ENCODE measurements at places on chromosomes 3 and 15. TPM values are rescaled to one million over a fixed set of nuclear protein-coding genes. Genes with fewer than 3 reads are reported as not detected.

LHFPL4 gene
- not detected for total RNA-seq

PCLAF gene
- 25.1 TPM for total RNA-seq

CCR3 gene
- not detected for total RNA-seq

CELSR3 gene
- total RNA-seq = 0.49 TPM

GCSAM gene
- not detected for total RNA-seq

MYL3 gene
- not detected for total RNA-seq

FOXL2 gene
- not detected for total RNA-seq

RETNLB gene
- total RNA-seq = not detected

TICRR gene
- total RNA-seq = 5.0 TPM

PPP1R14D gene
- total RNA-seq = not detected

CNTN6 gene
- total RNA-seq = not detected

IDH2 gene
- 50.5 TPM for total RNA-seq

GPR27 gene
- not detected for total RNA-seq

SYNM gene
- 37.0 TPM for total RNA-seq

TMEM212 gene
- total RNA-seq = not detected

CORO2B gene
- 0.32 TPM for total RNA-seq

SEMA7A gene
- total RNA-seq = 0.65 TPM

CLDND1 gene
- total RNA-seq = 76.4 TPM

C3orf20 gene
- not detected for total RNA-seq

SLC38A3 gene
- 0.13 TPM for total RNA-seq

KLHL6 gene
- total RNA-seq = 6.9 TPM

STARD9 gene
- 19.1 TPM for total RNA-seq

NR1I2 gene
- under 0.01 TPM for total RNA-seq

AMOTL2 gene
- total RNA-seq = 145 TPM

ACVR2B gene
- 1.9 TPM for total RNA-seq

ECE2 gene
- total RNA-seq = not detected

TRH gene
- not detected for total RNA-seq

LMAN1L gene
- total RNA-seq = not detected

SH3GL3 gene
- total RNA-seq = not detected

DAG1 gene
- total RNA-seq = 53.4 TPM

WNT5A gene
- 3.7 TPM for total RNA-seq

ASB14 gene
- not detected for total RNA-seq

CRYGS gene
- 2.4 TPM for total RNA-seq

SPTBN5 gene
- total RNA-seq = 5.2 TPM

LSAMP gene
- not detected for total RNA-seq

PLA2G4D gene
- total RNA-seq = not detected

SPTSSB gene
- total RNA-seq = not detected
